ENCODE measurements at places on chromosomes 7 and 10.
A peak's percentile ranks its signal among the peaks of the same experiment; 100 is the strongest.

- DNase-seq, result peak; percentile 54
Observed at GRCh38 chr10:89001024-89001728, 10.6 kb downstream of the FAS start.

DNA sequence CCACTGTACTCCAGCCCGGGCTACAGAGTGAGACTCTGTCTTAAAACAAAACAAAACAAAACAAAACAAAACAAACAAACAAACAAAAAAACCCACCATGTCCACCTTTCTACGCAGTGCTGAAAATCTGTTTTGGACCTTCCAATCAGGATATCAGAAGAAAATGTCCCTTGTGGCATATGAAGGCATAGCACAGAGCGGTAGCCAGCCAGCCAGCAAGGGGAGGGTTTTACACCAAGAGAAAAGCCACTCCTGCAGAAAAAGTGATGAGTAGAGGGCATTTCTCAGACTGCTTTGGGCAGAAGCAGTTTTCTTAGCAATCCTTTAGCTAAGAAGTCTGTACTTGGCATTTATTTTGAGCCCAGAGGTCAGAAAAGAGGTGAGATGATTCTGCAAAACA, 612.2 kb downstream of the TYW1 start:
- DNase-seq, result no peak

GRCh38 chr10:94224656-94225055, 138.1 kb downstream of the NOC3L start:
- peak; percentile 81 for DNase-seq

- DNase-seq, result no peak
Observed at GRCh38 chr10:50523357-50523756, 100.4 kb downstream of the SGMS1 start.

DNA sequence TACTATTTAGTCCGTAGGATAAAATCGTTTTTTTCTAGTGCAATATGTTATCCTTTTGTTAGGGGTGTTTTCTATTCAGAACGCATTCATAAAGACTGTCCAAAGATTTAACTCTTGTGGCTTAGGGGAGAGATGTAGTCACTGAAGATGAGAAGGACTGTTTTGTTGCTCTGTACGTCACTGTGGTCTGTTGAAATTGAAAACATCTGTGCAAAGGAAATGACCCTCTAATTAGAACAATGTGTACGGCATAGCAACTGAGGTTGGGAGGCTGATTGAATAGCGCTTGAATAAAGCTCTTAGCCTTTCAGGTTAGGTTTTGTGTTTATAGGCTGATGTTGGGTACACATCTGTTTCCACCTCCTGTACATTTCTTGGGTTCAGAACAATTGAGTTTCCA, 453.4 kb upstream of the AKR1E2 start:
- peak; percentile 95 for DNase-seq

GRCh38 chr10:69769395-69769992, 32.2 kb upstream of the COL13A1 start:
- DNase-seq, result peak; percentile 90

- no peak for DNase-seq
Observed at GRCh38 chr10:116679351-116679750, 58.6 kb downstream of the PNLIPRP2 start.

- DNase-seq, result no peak
Observed at GRCh38 chr10:727162-727790, 37.8 kb upstream of the DIP2C start.

DNA sequence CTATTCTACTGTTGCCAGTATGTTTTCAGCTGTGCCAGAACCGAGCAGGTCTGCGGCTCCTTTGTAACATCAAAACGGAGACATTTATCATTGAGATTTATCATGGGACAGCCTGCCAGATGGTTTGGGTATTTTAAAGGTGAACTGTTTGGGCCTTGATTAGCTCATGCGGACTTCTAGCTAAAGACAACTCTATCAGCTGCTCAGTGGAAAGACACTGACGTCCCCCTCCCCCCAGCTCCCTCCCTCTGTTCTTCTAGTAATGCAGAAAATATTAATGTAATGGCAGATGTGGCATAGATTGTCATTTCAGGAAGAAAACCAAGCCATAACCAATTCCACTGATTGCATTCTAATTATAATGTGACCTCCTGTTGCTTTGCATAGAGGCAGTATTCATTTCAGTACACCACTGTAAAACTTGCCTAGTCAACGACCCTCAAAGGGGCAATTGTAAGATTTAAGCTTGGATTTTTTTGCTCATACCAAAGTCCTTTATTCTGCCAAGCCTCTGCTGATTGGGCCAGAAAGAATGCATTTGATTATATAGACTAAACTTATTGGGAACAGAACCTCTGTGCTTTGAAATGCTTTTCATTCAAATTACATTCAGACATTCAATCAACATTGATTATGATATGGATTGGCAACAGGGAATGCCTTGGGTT, 966.8 kb downstream of the LRMDA start:
- DNase-seq, result no peak

GRCh38 chr10:6072215-6072934, 10.2 kb upstream of the IL2RA start:
- DNase-seq, result no peak
